ENCODE measurements at places on chromosomes 4 and X.

GRCh38 chrX:133609166-133609565 is 193.9 kb upstream of the GPC4 start:
- no peak for DNase-seq

DNA sequence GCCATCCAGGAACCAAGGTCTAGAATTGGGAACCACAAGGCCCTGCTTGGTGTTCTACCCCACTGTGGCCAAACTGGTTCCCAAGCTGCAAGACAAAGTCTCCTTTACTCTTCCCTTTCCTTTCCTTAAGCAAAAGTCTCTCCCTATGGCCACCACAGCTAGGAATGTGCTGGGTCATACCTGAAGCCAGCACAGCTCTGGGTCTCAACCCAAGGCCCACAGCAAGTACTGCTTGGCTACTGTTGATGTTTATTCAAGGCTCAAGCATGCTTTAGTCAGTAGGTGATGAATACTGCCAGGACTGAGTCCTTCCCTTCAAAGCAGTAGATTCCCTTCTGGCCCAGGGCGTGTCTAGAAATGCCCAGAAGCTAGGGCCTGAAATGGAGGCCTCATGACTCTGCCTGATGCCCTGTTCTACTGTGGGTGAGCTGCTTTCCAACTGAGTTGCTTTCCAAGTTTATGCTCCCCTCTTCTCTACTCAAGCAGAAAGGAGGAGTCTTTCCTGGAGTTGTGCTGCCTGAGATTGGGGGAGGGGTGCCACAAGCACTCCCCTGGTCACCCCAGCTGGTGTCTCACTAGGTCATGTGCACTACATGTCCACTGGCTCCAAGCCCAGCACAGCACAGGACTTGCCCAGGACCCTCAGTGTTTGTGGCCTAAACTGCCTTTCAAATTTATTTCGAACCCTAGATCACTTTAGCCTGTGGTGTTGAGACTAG is 44.9 kb downstream of the STAP1 start:
- no peak for DNase-seq

DNA sequence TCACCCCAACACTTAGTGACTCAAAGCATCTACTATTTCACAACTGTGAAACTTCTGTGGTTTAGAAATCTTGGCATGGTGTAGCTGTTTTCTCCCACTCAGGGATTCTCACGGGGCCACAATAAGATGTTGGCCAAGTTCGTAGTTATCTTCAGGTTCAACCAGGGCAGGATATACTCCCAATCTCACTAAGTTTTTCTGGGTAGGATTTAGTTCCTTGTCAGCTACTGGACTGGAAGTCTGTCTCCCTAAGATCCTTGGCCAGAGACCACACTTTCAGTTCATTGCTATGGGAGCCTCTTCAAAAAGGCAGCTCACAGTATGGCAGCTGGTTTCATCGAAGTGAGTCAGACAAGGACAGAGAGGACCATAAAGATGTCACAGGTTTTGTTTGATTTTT is 111.7 kb upstream of the PDHA2 start:
- no peak for DNase-seq

GRCh38 chrX:117895418-117895817 is 221.2 kb downstream of the KLHL13 start:
- DNase-seq: no peak

GRCh38 chrX:39835776-39836175 is 262.0 kb downstream of the BCOR start:
- DNase-seq: no peak

GRCh38 chr4:52576961-52577623 is 82.0 kb downstream of the USP46 start:
- no peak for DNase-seq

Measured in T-helper 9 cell (primary cell).